ENCODE measurements at places on chromosomes 4 and X.

DNA sequence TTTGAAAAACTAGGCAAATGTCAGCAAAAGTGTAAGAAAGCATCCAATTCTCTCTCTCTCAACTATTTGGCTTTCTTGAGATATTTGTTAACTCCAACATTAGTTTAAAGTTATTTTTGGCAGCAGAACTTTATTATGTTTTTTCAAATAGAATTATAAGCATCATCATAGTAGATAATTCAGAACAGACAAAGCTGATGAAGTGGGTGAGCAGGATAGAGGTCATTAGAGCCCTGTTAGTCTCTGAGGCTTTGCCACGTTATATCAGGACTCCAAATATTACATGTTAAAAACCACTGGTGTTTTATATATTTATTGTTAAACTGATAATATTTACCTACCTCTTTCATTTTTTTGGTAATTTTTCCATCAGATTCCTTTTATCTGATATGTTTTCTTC, 903.0 kb downstream of the FSTL5 start:
- DNase-seq: no peak

GRCh38 chr4:110667670-110668069, 44.8 kb upstream of the PITX2 start:
- DNase-seq: no peak

GRCh38 chrX:130108647-130109428, 1.5 kb downstream of the ELF4 start:
- DNase-seq: no peak

DNA sequence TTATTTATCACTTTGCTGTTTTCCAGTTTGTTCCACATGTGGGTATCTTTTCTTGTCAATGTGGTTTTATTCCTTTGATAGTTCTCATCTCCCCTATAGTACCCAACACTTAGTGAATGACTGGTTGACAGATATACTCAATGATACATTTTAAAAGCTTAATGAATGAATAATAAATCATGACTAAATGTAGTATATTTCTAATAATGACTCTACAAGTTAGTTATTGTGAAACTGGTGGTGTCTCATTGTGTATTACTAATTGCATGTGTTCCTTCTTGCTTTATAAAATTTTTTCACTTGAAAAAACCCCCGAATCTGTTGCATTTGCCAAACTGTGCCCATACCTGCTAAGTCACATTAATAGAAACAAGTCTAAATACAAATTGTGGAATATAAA, 95.4 kb downstream of the MBNL3 start:
- no peak for DNase-seq

GRCh38 chr4:92872604-92873003, 568.8 kb downstream of the GRID2 start:
- DNase-seq: no peak

- peak; percentile 62 for DNase-seq
Observed at GRCh38 chr4:5708449-5709206, at the start of gene EVC2. TSS of gene EVC2 (minus strand) at chr4:5708559. CDS start at chr4:5708513, 46 bp downstream.

DNA sequence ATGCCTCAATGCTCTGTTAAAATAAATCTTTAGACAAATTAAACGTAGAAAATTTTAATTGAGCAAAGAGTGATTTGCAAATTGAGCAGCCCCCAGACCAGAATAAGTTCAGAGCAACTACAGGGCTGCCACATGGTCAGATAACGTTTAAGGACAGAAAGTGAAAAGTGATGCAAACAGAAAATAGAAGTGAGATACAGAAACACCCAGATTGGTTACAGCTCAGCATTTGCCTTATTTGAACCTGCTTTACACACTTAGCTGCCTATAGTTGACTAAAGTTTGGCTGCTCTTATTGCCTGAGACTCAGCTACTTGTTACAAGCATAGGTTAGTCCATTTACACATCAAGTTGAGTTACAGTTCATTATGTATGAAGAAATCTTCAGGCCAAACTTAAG, 1800.8 kb upstream of the PCDH10 start:
- DNase-seq: no peak

DNA sequence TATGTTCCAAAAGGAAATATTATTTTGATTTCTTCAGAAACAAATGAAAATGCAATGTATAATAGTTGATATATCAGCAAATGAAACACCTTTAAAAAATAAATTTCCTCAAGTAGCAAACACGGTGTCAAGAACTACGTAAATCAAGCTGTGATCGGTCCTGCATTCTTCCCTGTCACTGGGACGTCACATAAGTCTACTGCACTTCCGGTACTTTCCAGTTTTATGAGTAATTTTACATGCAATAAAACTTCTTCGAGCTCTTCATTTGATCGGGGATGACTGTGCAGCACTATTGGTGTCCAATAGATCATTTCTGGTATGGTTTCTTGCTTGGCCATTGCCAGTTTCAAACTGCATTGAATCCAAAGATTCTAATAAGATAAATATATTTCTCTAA, 114.0 kb upstream of the VEGFC start:
- DNase-seq: no peak

GRCh38 chr4:100103671-100104070, 86.6 kb downstream of the DDIT4L start:
- DNase-seq: no peak

GRCh38 chr4:51894059-51894645, 51.2 kb downstream of the DCUN1D4 start:
- DNase-seq: no peak

DNA sequence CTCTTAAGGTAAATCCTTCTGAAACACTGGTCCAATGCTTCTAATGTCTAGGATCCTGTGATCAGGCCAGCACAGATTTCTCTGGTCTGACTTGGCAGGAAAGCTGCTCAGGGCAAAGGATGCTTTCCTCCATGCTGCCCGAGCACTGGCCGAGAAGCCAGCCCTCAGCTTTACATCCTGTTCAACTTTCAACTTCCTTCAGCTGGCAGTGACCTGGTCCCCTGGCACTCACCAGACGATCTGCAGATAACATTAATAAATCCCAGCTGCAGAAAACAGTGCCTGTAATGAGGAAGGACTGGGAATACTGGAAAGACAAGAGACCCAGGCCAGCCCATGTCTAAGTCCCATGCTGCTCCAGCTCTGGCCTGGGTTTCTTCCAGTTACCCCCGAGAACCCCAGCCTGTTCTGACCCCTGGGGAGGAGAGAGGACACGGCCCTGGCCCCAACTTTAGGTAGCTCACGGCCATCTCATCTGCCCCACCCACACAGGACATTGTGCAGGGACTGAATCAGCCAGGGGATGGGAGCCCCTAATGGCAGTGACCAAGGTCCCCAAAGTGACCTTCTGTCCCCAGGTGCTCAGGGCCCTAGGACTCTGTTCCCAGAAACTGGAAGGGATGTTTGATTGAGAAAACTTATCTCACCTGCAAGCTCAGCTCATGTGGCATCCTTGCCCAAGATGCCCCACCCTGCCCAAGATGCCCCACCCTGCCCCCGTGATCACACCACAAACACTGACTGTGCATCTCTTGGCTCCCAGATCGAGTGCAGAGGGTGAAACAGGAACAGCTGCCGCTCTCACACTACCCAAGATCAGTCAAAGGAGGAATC, 28.0 kb downstream of the JAKMIP1 start:
- no peak for DNase-seq

DNA sequence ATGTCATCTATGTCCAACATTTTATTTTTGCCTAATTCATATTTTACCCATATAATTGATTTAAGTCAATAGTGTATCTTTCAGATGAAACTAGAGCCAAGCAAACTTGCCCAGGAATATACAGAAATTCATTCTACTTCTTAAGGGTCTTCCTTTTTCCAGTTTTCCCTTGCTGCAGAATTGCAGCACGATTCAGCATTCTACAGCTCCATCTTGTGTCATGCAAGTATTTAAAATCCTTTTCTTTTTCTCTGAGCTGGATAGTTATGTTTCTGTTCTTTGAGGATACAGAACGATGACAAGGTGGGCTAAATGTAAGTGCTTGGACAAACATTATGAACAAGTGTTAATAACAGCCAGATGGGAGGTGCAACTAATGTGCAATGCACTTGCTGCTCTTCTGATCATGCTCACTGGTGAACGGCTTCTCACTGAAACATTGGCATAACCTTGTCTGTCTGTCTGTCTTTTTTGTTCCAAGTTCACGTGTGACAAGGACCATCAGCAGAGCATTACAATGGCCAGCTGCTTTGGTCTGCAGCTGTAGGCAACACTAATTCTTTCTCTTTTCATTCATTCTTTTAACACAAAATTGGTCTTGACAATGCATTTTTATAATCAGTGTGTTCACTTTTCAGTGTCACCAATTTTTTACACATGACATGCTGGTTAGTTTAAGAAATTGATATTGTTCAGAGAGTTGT, 1821.7 kb downstream of the ARAP2 start:
- peak; percentile 1 for DNase-seq

- no peak for DNase-seq
Observed at GRCh38 chr4:26418850-26419249, 71.4 kb downstream of the CCKAR start.

- DNase-seq: no peak
Observed at GRCh38 chrX:131734621-131735020, 190.7 kb downstream of the OR13H1 start.

DNA sequence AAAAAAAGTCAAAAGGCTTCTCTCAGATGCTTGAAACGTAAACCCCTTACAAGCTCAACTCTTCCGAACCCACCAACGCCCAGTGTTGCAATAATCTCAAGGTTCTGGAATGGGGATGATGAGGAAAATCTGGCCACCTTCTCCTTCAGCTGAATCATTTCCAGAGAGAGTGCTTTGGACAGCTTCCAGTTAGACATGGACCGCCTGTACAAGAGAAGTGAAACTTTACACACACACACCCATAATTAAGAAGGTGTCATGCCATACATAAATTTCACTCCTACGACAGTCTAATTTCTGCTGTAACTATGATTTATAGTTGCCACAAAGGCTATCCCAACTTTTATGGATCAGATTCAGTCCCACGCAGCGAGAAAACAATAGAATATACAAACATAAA, 72.3 kb downstream of the PRKG2 start:
- DNase-seq: no peak

DNA sequence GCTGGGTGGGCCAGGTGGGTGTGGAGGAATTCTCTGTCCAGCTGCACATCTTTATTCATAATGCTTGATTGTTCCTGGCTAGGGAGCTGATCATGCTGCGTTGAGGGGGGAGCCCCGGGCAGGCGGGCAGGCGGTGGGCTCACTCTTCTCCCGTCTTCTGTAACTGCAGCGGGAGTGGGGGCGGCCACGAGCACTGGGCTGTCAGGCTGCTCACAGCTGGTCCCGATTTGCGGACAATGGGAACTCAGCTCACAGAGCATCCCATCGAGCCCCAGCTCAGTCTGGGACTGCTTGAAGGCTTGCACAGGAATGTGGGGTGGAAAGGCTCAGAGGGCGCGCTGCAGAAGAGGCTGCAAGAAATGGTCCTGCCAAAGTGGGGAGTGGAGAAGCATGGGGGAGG, 63.8 kb downstream of the EFNB1 start:
- DNase-seq: no peak

DNA sequence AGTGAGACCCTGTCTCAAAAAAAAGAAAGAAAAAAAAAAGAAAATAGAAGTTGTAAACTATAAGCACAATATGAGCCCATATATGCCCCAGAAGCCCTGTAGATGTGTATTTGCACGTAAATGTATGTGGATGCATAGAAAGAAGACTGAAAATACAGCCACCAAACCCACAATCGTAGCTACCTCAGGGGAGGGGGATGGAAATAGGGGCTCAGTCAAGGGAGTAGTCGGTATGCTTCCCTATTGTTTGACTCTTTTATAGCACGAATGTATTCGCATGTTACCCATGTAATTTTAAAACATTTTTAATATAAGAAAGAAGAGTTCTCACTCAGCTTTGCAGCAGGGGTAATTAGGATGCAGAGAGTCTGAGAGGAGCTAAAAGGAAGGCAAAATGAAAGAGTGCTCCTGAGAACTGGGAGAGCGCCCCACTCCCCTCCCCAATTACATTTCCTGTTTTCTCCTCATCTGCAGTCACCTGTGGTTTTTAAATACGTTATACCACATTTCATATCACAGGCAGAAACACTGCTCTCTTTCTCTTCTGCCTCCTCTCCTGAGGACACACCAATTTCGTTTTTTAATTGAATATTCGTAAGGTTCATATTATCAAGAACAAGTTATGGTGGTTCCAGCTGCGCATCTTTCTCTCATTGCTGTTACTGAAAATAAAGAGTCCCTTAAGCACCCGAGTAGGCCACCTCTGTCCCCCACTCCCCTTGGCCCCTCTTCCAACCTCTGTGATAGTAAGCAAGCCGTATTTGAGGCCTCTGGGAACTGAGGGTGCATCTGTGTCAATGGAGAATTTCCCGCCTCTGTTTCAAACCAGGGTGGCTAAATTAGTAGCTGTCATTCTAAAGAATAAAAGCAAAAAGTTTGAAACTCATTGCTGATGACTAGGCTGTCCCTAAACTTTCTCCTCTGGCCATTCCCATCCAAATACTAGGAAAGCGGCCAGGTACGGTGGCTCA, 10.7 kb downstream of the SEPTIN6 start:
- no peak for DNase-seq

GRCh38 chr4:38082424-38083385, 122.5 kb downstream of the PTTG2 start:
- peak; percentile 60 for DNase-seq

GRCh38 chrX:153902385-153902784, 2.1 kb upstream of the AVPR2 start:
- DNase-seq: no peak

GRCh38 chr4:25697516-25697915, 41.9 kb downstream of the SLC34A2 start:
- no peak for DNase-seq

DNA sequence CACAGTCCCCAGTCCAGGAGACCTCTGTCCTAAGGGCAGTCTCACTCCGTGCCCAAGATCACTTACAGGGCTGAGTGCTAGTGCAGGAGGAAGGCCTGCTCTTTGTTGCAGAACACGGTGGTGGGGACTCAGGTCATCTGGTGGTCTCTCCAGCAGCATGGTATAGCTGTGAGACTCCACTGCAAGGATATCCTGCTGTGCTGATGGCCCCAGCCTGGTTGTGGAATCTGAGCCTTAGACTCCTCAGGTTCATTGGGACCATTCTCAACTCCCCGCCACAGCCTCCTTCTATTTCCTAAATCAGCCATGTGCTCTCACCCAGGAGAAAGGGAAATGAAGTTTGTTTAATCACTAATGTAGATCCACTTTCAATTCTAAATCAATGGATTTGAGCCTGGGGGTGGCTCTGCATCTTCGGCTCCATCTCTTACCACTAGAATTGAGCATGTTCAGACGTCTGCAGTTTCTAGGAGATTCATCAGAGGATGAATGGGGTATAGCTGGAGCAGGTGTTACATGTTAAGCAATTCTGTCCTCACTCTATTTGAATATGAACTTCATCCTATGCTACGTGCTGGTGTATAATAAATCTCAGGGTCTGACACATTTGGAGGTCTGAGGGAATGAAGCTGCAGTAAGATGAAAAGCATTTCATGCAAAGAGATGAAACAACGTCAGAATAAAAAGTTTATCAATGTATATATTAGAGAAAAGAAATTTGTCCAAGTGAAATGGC, 189.2 kb downstream of the MGST2 start:
- no peak for DNase-seq
